ENCODE measurements at places on chromosomes 2 and 18.

GRCh38 chr2:58794916-58795315 is 553.8 kb upstream of the FANCL start:
- DNase-seq, result no peak

DNA sequence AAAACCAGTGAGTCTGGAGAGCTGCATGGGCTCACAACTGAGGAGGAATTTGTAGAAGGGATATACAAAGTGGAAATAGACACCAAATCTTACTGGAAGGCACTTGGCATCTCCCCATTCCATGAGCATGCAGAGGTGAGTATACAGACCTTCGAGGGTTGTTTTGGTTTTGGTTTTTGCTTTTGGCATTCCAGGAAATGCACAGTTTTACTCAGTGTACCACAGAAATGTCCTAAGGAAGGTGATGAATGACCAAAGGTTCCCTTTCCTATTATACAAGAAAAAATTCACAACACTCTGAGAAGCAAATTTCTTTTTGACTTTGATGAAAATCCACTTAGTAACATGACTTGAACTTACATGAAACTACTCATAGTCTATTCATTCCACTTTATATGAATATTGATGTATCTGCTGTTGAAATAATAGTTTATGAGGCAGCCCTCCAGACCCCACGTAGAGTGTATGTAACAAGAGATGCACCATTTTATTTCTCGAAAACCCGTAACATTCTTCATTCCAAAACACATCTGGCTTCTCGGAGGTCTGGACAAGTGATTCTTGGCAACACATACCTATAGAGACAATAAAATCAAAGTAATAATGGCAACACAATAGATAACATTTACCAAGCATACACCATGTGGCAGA is 3.6 kb downstream of the TTR start:
- no peak for DNase-seq

DNA sequence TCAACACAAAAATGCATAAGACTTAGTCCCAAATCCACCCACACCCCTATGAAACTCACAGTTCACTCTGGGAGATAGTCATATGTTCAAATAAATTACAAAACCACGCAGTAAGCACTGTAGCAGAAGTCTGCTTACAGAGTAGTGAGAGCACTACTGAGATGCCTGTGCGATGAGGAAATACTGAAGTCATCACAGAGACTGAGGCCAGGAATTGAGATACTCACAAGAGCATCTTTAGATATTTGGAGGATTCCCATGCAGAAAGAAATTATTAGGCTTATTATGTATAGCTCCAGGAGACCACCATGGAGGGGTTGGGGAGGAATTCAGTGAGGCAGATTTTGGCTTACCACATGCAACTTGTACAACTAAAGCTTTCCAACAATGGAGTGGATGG is 82.3 kb downstream of the ANTXR1 start:
- DNase-seq, result no peak

DNA sequence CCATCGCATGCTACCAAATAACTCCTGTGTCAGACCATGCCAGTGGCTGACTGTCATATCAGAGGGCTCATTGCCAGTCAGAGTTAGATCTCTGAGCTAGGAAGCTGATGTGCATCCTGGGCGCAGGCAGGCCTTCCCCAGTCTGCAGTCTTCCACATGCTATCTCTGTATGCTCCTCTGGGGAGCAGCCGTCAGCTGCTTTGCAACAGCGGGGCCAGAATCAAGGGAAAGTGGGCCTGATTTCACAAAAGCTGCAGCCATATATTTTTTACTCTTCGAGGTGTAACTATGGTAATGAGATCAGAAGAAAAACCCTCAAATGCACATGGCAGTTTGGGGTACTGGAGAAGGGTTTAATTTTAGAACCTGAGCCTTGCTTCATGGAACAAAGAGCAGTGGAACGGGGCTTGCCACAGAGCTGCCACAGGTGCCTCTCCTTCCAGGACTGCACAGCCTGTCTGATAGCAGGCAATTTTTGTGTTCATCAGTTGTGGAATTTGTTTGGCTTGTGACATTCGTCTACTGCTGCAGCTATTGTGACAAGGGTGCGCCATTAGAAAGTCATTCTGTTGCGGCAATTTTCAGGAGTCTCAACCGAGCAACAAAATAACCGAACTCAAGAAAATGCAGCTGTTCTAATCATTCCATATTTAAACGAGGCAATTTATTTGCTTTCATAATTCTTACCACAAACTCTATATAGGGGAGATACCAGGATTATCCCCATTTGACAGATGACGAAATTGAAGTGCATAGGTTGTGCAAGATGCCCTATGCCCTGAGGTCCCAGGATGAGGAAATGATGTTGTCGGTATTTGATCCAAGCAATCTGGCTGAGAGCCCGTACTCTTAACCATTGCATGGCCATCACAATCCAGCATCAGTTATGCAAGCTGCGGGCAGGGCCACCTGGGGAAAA is 109.6 kb upstream of the CYRIA start:
- no peak for DNase-seq

DNA sequence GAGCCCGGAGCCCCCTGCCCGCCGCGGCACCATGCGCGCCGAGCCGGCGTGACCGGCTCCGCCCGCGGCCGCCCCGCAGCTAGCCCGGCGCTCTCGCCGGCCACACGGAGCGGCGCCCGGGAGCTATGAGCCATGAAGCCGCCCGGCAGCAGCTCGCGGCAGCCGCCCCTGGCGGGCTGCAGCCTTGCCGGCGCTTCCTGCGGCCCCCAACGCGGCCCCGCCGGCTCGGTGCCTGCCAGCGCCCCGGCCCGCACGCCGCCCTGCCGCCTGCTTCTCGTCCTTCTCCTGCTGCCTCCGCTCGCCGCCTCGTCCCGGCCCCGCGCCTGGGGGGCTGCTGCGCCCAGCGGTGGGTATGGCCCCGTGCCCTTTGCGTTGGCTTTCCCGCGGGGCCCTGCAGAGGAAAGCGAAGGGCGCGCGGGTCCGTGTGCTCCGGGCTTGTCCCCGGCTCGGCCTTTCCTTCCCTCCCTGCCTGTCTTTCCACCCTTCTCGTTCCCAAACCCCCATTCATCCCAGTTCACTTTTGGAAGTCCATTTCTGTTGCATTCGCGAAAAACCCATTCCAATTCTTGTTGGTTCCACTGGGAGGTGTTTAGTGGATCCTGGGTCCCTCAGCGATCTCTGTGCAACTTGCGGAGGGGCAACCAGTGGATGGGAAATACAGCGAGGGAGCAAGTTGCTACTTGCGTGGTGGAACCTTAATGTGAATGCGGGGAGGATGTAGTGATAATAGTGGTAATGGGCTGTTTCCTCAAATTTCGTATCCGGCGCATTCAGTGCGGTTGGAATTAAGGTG is 599 bp downstream of the ADAM23 start:
- no peak for DNase-seq

GRCh38 chr2:158112992-158113391 is 11.3 kb downstream of the UPP2 start:
- DNase-seq, result no peak

GRCh38 chr18:24378598-24378997 is 19.0 kb downstream of the OSBPL1A start:
- no peak for DNase-seq

DNA sequence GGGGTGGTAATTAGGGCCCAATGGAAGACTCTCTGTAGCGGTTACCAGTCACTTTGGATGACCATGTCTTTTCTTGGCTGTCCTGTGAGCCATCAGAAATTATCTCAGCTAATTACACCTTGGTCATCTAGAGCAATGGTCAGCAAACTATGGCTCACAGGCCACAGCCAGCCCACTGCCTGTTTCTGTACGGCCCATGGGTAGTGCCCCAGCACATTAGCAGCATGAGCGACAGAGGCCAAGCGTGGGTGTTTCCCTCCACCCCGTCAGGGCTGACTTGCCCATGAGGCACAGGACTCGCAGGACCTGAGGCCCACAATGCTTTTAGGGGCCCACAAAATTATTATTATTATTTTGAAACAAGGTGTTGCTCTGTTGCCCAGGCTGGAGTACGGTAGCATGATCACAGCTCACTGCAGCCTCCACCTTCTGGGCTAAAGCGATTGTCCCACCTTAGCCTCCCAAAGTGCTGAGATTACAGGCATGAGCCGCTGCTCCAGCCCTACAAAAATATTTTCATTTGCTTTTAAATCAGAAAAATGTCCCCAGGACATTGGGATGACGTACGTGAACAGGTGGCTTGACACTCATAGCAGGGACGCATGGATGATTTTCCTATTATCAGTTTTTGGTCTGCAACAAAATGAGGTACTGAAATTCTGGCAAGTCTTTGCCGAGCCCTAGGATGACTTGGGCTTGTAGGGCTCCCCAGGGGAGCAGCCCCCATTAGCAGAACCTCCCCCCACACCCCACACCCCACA is 29.3 kb upstream of the CEP68 start:
- DNase-seq, result no peak

DNA sequence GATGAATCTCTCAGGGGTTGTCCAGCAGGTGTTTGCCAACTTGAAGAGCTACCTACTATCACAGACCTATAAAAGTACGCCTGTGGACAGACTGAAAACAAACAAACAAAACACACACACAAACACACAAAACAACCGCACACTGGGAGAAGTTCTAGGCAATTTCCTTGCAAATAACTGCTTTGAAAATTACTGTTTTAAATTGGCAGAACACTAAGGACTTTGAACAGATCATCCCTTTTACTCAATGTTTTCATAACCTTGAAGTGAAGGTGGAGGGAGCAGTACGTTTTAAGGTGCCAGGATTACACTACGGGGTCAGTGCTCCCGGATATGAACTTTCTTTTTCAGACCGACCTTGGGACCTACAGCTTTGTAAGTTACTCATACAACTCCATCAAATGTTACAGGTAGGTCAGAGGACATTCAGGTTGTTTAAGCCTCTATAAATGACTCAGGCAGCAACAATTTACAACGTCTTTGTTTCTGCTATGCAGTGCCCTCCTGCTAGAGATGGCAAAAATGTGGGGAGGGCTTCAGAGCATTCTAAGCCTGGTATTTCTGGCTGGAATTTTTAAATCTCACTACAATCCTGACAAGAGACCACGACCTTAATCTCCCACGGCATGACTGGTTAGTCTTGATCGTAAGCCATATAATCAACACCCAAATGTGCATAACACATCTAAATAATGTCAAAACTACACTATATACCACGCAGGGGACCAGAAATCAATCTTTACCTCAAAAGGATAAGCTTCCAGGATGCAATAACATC is 1.4 kb upstream of the SLC20A1 start:
- no peak for DNase-seq

GRCh38 chr18:3903337-3903736 is 453.4 kb downstream of the TGIF1 start:
- no peak for DNase-seq

GRCh38 chr2:105959357-105959756 is 214.6 kb downstream of the NCK2 start:
- DNase-seq, result no peak

DNA sequence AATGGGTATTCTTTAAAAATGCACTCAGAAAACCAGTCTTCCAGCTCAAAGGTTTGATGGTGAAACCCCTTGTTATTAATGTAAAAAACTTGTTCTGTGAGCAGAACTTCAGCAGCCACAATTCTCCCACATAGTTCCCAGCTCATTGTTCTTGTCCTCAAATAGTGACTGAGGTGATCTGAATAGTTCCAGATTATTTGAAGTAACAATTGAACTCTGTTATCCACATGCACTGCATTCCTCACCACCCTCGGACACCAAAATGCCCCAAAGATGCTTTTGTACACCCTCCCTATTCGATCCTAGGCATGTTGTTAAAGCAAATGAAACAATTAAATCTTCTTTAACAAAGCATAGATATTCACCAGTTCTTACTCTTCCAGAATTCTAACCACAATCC is 2186.8 kb upstream of the CELF4 start:
- DNase-seq, result no peak

DNA sequence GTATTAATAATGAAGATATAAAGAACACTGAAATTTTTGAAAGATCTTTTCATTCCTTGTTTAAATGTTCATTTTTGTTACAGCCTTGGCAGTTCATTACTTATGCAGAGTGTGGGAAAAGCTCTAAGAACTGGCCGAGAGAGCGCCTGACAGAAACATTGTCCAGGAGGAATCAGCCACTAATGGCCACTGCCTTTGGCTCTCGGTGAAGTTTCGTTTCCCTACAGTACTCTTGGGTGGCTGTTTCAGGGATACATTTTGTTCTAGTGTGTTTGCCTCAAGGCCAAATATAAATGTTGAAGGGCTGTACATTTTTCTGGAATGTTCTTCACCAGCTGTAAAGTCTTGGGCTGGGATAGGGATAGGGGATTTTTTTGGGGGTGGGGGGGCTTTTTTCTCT is 10.7 kb downstream of the SPTBN1 start:
- DNase-seq, result no peak

DNA sequence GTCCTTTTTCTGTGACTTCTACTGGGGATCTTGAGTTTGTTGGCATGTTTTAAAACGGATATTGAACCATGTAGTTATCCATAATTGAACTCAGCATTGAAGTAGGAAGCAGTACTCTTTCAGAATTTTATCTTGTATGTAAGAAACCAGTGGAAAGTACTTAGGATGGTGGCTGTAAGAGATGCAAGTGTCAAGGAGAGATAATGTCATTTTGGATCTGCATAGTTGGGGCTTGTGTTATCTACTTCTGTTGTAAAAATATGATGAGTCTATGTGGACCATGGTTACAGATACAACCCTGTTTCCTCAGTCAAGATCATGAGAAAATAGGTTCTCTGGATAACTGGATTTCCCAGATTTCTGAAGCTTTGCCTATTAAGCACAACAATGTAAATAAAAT is 113.7 kb downstream of the NAB1 start:
- no peak for DNase-seq

- no peak for DNase-seq
Measured at GRCh38 chr2:162967147-162967546, 128.6 kb upstream of the KCNH7 start.

DNA sequence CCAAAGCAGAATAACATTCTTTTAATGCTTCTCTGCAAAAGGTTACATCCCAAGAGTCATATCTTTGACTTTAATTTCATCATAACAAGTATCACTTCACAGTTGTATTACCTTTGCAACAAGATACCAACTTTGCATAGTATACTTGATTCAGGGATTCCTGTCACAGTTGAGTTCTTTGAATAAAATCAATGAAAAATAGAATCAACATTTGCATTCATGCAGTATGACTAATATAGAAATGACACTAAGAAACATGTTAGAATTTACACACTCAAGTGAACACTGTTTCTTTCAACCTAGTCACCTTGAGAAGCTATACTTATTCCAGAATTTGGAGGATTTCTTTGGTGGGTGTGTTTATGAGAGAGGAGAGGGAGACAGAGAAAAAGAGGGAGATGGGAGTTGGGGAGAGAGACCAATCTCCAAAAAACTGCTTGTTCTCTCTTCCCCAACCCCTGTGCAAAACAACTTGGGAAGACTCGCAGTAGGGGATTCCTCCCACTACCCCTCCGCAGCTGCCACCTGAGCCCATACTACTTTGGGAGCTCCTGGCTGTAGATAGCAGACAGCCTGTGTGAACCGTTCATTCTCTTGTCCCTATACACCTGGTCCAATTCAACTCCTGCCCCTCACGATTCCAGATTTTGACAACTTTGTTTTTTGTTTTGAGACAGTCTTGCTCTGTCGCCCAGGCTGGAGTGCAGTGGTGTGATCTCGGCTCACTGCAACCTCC is 57.7 kb downstream of the PELI1 start:
- DNase-seq, result no peak

DNA sequence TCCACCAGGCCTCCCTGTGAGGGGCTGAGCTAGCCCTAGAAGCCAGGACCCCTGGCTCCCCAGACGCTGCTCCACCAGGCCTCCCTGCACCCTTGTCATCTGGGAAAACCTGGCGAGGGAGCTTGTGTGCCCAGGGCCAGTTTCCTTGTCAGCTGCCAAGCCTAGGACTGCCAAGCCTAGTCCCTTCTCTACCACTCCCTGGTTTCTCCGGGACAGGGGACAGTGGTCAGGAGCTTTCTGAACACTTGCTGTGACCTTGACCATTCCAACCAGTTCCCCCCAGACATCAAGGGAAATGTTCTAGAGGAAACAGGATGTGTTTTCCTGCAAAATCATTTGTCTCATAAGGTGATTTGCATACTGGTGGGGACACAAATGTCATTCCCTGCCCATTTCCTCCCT is 41.3 kb upstream of the MRPL33 start:
- DNase-seq, result no peak
